ENCODE measurements at places on chromosomes 4 and X. TPM values are rescaled to one million over a fixed set of nuclear protein-coding genes. Genes with fewer than 3 reads are reported as not detected.

The MMGT1 gene
- 28.4 TPM for total RNA-seq

The GABRA4 gene
- not detected for total RNA-seq

The RAP2C gene
- 23.7 TPM for total RNA-seq

The DOK7 gene
- total RNA-seq = not detected

The DMD gene
- 3.9 TPM for total RNA-seq

The NPY2R gene
- total RNA-seq = not detected

The LUZP4 gene
- total RNA-seq = not detected

The SULT1E1 gene
- not detected for total RNA-seq

The DMRTC1 gene
- 0.27 TPM for total RNA-seq

The NHS gene
- 0.05 TPM for total RNA-seq

The PPP1R3F gene
- total RNA-seq = 9.7 TPM

DNA sequence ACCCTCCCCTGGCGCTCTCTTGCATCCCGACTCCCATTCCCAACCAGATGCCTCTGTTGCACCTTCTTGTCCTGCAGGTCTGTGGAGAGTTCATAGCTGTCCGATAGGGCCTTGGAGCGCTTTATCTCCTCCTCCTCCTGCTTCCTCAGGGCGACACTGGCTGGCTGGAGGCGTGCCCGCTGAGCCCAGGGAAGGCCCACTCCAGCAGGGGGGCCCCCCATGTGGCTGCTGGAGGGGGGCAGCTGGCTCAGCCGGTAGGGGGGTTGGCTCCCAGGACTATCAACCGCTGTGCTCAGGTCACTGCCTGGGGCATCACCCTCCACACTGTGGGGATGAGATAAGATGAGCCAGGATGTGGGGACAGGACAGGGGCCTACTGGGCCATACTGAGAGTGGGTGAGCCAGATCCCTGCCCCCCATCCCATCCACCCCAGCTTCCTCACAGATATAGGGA, 25.6 kb downstream of the IQSEC2 start:
- H3K4me1 ChIP-seq = no peaks in the 10 kb centered on the region
- no peak overlapping the region for H3K4me3 ChIP-seq
- H3K36me3 ChIP-seq = no peaks in the 10 kb centered on the region
- DNase-seq = no peak
- no peaks in the 10 kb centered on the region for H3K27me3 ChIP-seq

- DNase-seq = no peak
- no peak overlapping the region for H3K4me3 ChIP-seq
- no peaks in the 10 kb centered on the region for H3K27me3 ChIP-seq
- H3K36me3 ChIP-seq = no peaks in the 10 kb centered on the region
- H3K4me1 ChIP-seq = no peaks in the 10 kb centered on the region
- H3K27ac ChIP-seq = no peak overlapping the region
Observed at GRCh38 chrX:7637066-7637465, 205.9 kb upstream of the VCX start.

- no peak for DNase-seq
- H3K36me3 ChIP-seq = no peaks in the 10 kb centered on the region
- no peak overlapping the region for H3K4me3 ChIP-seq
- H3K27ac ChIP-seq = no peak overlapping the region
- no peaks in the 10 kb centered on the region for H3K4me1 ChIP-seq
Observed at GRCh38 chr4:147809211-147809610, 77.3 kb downstream of the ARHGAP10 start.

DNA sequence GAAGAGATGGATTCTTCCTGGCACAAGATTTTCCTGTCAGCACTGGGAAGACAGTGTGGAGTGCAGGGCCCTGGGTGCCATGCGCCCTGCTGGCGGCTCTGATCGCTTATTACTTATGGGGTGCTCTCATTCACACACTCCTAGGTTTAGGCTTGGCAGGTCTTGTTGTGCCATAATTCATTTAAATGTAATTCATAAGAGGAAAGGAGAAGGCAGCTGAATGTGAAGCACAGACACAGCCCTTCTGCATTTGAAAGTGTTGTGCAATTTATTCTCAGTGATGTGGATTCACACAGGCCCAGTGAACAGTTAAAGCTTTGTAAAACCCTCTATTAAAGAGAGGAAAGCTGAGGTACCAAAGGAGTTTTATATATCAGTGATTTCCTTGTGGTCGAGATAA, 249.7 kb downstream of the C4orf33 start:
- H3K4me3 ChIP-seq = no peak overlapping the region
- H3K36me3 ChIP-seq = no peaks in the 10 kb centered on the region
- H3K27me3 ChIP-seq = no peaks in the 10 kb centered on the region
- no peaks in the 10 kb centered on the region for H3K4me1 ChIP-seq

GRCh38 chrX:146481735-146482134, 327.8 kb upstream of the CXorf51B start:
- H3K27ac ChIP-seq = no peak overlapping the region
- no peaks in the 10 kb centered on the region for H3K36me3 ChIP-seq
- no peak for DNase-seq
- H3K4me3 ChIP-seq = no peak overlapping the region
- no peaks in the 10 kb centered on the region for H3K4me1 ChIP-seq

GRCh38 chr4:2943364-2944090, 19.7 kb downstream of the NOP14 start:
- H3K27me3 ChIP-seq = no peaks in the 10 kb centered on the region
- no peak overlapping the region for H3K4me3 ChIP-seq
- DNase-seq = peak; percentile 18
- H3K36me3 ChIP-seq = peaks cover 19% of the 10 kb centered on the region
- no peak overlapping the region for H3K27ac ChIP-seq

DNA sequence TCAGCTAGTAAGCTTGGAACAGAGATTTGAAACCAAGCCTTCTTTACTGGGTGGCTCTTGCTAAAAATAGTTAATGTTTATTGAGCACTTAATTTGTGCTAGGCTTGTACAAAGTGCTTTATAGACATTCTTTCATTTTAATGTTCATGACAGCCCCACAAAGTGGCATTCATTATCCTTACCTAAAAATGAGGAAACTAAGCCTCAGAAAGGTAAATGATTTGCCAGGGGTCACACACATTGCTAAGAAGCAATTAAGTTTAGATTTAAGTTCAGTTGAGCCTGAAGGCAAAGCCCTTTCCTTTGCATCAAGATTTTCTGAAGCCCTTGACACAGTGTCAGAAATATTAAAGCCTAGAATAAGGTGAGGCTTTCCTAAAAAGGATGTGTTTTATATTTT, 327.5 kb upstream of the FGF13 start:
- H3K36me3 ChIP-seq = no peaks in the 10 kb centered on the region
- H3K4me3 ChIP-seq = no peak overlapping the region
- no peak overlapping the region for H3K27ac ChIP-seq
- no peak for DNase-seq
- H3K4me1 ChIP-seq = no peaks in the 10 kb centered on the region

GRCh38 chr4:107635735-107636134, 84.3 kb downstream of the PAPSS1 start:
- no peaks in the 10 kb centered on the region for H3K27me3 ChIP-seq
- H3K27ac ChIP-seq = no peak overlapping the region
- no peaks in the 10 kb centered on the region for H3K36me3 ChIP-seq
- no peak for DNase-seq
- no peak overlapping the region for H3K4me3 ChIP-seq

DNA sequence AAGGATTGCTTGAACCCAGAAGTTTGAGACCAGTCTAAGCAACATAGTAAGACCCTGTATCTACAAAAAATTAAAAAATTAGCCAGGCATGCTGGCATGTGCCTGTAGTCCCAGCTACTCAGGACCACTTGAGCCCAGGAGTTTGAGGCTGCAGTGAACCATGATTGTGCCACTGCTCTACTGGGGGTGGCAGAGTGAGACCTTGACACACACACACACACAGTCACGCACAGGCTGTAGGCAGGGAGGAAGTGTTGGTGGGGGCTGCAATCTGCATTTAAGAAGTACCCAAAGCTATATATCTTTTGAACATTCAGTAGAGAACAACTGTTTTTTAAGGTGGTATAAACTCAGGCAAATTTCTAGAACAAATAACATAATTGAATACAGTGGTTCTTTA, 7.2 kb downstream of the SCRG1 start:
- no peak overlapping the region for H3K27ac ChIP-seq
- no peaks in the 10 kb centered on the region for H3K36me3 ChIP-seq
- DNase-seq = no peak
- no peak overlapping the region for H3K4me3 ChIP-seq
- no peaks in the 10 kb centered on the region for H3K27me3 ChIP-seq

DNA sequence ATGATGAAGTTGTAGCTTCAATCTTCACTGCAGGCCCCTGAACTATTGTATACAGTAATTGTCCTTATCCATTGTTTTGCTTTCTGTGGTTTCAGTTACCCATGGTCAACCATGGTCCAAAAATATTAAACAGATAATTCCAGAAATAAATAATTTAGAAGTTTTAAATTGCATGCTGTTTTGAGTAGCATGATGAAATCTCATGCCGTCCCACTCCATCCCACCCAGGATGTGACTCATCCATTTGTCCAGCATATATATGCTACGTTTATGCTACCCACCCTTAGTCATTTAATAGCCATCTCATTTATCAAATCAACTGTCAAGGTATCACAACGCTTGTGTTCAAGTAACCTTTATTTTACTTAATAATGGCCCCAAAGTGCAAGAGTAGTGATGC, 34.5 kb downstream of the IQCM start:
- no peak for DNase-seq
- H3K4me3 ChIP-seq = no peak overlapping the region

- H3K27ac ChIP-seq = no peak overlapping the region
- H3K4me1 ChIP-seq = no peaks in the 10 kb centered on the region
- no peak for DNase-seq
- no peaks in the 10 kb centered on the region for H3K27me3 ChIP-seq
Observed at GRCh38 chr4:164446516-164446915, 307.4 kb upstream of the SMIM31 start.

DNA sequence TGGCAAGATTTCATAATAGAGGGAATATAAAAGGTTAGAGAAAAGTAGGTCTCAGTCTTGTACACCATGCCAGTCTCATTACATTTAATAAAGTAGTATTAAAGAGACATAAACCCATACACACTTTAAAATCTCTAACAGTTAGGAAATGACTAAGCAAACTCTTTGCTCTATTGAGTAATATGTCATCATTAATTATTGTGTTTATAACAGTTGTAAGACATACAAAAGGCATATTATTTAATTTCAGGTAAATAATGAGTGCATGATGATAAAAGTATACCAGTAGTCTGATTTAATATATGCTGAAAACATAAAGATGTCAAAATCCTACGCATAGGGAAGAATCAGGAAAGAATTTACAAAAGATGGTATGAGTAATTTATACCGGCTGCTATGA, 31.0 kb upstream of the FGG start:
- no peak for DNase-seq
- no peak overlapping the region for H3K27ac ChIP-seq
- H3K4me3 ChIP-seq = no peak overlapping the region
- H3K36me3 ChIP-seq = no peaks in the 10 kb centered on the region

GRCh38 chr4:147950841-147951240, 219.0 kb downstream of the ARHGAP10 start:
- H3K27ac ChIP-seq = no peak overlapping the region
- no peak overlapping the region for H3K4me3 ChIP-seq
- no peaks in the 10 kb centered on the region for H3K27me3 ChIP-seq
- H3K36me3 ChIP-seq = no peaks in the 10 kb centered on the region
- no peak for DNase-seq

- no peaks in the 10 kb centered on the region for H3K4me1 ChIP-seq
- DNase-seq = no peak
- H3K27me3 ChIP-seq = no peaks in the 10 kb centered on the region
- no peak overlapping the region for H3K27ac ChIP-seq
Observed at GRCh38 chrX:31872007-31872406, 800.2 kb upstream of the FTHL17 start.

DNA sequence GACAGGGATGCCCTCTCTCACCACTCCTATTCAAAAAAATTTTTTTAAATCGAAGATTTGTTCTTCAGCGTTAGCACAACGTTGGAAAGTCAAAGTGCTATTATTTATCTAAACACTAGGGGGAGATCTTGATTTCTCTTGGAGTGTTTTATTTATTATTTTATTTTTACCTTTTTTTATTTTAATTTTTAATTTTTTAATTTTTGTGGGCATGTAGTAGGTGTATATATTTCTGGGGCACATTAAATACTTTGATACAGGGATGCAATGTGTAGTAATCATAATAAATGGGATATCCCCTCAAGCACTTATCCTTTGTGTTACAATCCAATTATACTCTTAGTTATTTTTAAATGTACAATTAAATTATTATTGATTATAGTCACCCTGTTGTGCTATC, 37.4 kb upstream of the SLC10A4 start:
- no peaks in the 10 kb centered on the region for H3K36me3 ChIP-seq
- H3K27me3 ChIP-seq = no peaks in the 10 kb centered on the region
- H3K4me1 ChIP-seq = no peaks in the 10 kb centered on the region
- no peak overlapping the region for H3K4me3 ChIP-seq
- no peak for DNase-seq

GRCh38 chr4:87316961-87317360, 5.7 kb downstream of the HSD17B13 start:
- no peak for DNase-seq
- no peaks in the 10 kb centered on the region for H3K36me3 ChIP-seq

DNA sequence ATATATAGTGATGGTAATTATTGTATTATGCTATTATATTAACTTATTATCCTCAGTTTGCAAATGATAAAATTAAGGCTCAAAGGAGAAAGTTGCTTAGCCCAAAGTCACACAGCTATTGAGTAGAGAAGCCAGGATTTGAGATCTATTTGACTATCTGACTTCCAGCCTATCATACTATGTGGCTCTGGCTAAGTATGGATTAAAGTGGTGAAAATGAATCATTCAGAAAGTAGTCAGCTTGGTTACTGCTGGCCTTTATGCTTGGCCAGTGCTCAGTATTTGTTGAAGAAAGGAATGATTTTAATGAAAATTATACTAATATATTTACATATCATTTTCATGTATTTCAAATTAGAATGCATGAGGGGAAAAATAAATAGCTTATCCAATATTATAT, 219.8 kb downstream of the SHROOM3 start:
- H3K36me3 ChIP-seq = no peaks in the 10 kb centered on the region
- H3K27me3 ChIP-seq = no peaks in the 10 kb centered on the region
- H3K4me3 ChIP-seq = no peak overlapping the region
- no peak for DNase-seq
- H3K27ac ChIP-seq = no peak overlapping the region
- no peaks in the 10 kb centered on the region for H3K4me1 ChIP-seq

GRCh38 chrX:56800801-56801200, 71.8 kb downstream of the NBDY start:
- peaks cover 3% of the 10 kb centered on the region for H3K36me3 ChIP-seq
- peaks cover 37% of the 10 kb centered on the region for H3K4me1 ChIP-seq
- H3K4me3 ChIP-seq = no peak overlapping the region
- H3K27me3 ChIP-seq = no peaks in the 10 kb centered on the region

DNA sequence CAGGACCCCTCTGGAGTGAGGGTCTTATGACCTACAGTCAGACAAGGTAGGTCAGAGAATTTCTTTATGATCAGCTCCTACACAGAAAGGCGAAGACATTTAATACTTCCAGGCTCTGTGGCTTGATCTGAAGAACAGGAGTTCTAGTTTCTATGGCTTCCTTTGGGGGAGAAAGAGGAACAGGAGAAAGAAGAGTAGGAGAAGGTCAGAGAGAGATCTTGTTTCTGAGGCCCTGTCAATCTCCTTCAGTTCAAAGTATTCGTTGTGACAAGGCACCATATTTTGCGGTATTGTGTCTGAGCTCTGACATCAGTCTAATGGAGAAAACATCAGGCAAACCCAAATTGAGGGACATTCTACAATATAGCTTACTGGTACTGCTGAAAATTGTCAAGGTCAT, 16.7 kb downstream of the TMSB4X start:
- peaks cover 44% of the 10 kb centered on the region for H3K4me1 ChIP-seq
- no peak overlapping the region for H3K27ac ChIP-seq
- H3K36me3 ChIP-seq = no peaks in the 10 kb centered on the region
- DNase-seq = no peak
- H3K27me3 ChIP-seq = no peaks in the 10 kb centered on the region

GRCh38 chrX:13763489-13763888, 28.9 kb downstream of the OFD1 start:
- H3K27me3 ChIP-seq = no peaks in the 10 kb centered on the region

Data from naive thymus-derived CD4-positive, alpha-beta T cell (primary cell).